Hematopoietic multipotent progenitor cell (in vitro differentiated cells): ENCODE measurements at places on chromosomes 3 and 15.

DNA sequence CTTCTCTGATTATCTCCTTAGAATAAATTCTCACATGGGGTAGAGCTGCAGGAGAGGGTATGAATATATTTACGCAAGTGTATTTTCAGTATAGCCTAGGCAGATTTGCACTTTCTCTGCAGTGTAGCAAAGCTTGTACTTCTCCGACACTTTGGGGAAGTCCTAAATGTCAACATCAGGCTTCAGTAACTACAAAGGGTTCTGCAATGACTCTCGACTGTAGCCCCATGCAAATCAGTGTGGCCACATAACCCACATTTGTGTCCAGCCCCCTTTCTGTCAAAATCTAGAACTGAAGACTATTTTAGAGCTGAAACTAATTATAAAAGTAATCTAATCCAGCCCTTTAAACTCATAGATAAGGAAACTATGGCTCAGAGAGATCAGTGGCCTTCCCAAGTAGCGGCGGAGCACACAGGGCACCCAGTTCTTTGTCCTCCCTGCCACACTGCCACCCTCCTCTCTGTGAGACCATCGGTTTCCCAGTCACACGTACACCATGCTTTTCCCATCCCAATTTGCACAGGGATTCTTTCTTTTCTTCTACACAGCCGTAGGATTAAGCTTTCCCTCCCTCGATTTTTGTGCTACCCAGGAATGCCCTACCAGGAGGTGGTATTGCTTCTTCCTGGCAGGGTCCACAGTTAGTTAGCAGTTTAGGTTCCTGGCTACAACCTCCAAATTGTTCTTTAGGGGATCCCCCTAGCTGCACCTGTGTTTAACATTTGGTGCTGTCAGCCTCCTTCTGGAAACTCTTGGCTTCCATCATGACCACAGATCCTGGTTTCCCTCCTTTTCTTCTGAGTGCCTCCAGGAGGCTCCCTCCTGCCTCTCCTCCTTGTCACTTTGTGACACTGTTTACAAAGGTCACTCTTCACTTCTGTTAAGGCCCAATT lies 22.9 kb downstream of the MRAS start:
- DNase-seq, result no peak

DNA sequence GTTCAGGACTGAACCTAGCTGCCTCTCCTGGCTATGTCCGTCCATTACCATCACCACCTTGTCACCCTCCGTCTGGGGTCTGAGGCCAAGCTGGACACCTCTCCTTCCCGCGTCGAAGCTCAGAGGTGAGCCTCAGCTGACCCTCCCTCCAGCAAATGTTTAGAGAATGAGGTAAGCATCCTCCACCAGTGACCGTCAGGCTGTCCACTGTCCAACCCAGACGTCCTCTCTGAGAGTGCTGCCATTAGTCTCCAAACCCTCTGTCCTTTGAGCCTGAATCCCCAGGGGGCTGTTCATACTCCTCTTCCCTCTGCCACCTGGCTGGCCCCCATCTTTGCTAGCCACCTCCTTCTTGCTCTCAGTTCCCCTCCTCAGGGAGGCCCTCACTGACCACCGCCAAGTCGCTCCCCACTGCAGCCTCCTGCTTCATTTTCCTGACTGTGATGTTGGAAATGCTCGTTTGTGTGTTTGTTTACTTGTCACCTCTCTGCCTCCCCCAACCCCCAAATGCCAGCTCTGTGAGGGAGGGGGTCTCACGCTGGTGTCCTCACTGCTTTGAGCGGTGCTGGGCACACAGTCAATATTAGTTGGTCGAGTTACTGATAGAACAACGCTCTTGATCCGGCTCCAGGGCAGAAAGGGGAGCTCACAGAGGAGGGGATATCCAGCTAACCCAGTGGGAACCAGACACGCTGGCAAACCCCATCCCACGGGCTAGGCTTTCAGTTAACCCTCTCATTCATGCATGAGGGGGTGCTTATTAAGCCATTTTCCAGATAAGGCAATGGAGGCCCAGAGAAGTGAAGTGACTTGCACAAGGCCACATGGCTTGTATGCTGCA lies 64.9 kb downstream of the IQSEC1 start:
- no peak for DNase-seq

DNA sequence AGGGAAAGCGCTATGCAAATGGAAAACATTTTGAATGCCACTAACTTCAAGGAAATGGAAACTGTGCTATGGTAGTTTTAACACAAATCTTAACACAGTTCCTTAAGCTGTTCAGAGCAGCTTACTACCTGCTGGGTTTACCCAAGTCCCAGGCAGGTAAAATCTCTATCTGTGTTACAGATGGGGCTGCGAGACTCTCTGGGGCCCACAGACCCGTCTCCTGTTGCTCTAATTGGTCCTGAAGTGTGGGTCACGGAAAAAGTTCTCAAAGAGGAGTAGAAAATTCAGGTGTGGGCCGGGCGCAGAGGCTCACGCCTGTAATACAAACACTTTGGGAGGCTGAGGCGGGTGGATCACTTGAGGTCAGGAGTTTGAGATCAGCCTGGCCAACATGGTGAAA lies 16.9 kb upstream of the ZFYVE19 start:
- no peak for DNase-seq

DNA sequence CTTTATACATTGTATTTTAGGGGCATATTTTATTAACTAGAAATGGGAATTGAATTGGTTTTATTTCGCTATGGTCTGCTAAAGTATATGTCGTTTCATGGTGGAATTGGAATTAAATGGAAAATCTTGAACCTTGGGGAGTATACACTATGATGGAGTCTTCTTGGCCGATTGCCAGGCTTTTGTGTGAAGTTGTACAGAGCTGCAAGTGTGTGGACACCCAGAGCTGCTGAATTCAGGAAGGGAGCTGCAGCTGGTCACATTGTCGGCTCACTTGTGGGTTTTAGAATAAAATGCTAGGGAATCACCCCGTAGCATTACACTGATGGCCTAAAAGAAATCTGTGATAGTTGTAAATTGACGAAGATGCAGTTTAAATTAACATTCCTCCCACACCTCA lies 35.1 kb downstream of the USP3 start:
- DNase-seq, result no peak

DNA sequence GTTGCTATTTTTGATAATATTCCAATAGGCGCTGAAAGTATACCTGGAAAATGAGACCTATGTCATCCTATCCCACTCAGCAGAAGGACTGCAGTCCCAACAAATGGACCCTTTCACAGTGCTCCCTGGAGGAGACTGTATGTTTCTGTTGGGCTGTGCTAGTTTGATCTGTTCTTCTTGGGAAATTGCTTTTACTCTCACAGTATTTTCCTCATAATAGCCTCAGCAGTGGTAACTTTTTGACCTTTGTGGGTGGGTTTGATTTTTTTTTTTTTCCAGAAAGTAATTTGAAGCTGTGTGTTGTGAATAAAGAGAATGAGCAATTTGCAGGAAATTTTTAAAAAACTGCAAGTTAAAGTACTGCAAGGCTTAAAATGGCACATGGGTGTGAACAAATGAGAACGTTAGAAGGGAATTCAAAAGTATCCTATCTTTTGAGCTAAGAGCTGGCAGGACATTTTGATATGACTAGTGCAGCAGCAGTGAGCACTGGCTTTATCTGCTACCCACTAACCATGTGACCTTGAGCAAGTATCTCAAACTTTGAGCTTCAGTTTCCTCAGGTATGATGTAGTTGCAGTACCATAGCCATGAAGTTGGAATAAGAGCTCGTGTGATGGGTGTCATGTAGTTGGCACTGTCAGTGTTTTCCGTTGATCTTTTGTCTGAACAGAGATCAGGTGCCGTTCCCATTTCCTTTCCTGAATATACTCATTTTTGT lies 118.4 kb downstream of the ATG7 start:
- no peak for DNase-seq

DNA sequence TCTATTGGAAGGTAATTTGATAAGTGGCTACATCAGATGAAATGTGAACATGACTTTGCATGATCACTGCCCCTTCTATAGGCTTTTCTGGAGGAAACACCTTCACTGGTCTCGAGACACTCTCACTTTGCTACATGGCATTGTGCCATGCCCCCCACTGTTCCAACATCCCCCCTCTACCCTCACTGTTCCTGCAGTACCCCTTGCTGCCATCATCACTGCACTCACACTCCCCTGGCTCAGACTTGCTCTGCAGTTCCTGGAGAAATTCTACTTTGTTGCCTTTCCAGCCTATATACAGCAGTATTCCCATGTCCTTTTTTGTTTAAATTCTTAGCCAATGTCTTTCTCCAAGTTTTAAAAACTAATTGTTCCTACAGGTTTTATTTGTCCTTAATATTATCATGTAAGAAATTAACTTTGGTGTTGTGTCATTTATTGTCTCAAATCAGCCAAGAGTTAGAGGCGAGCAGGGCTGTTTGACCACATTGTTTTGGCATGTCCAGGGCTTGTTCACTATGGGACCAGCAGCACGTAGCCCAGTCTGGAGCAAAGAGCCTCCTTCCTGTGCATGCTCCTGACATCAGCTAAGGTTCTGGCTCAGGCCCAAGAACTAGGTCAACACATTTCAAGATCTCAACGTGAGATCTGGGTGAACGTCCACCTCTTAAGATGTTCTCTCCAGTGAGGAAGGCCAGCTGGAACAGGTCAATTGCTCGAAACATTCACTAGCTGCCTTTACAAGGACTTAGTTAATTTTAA lies 246.4 kb downstream of the SLC9A9 start:
- peak; percentile 68 for DNase-seq

DNA sequence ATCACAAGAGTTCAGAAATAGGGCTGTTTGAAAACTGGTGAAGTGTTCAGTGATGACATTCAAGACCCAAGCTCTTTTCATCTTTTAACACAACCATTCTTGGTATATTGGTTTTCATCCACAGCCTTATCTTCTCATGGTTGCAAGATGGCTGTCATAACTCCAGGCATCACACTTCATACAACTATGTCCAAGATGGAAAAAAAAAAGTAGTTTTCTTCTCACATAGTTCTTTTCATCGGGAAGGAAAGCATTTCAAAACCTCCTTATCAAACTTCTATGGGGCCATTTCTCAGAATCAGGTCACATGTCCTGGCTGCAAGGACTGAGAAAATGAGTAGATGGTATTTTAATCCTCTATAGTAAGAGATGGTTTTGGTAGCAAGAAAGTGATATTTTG lies 21.1 kb upstream of the MFSD1 start:
- no peak for DNase-seq

GRCh38 chr3:22103423-22103822 lies 352.4 kb upstream of the ZNF385D start:
- DNase-seq, result no peak

GRCh38 chr15:65577129-65577996 lies 33.6 kb downstream of the INTS14 start:
- no peak for DNase-seq

- no peak for DNase-seq
Measured at GRCh38 chr3:101042996-101043686, 49.9 kb upstream of the ABI3BP start.

GRCh38 chr3:197139586-197139985 lies 110.0 kb upstream of the MELTF start:
- no peak for DNase-seq

GRCh38 chr3:190032923-190033322 lies 87.8 kb downstream of the P3H2 start:
- no peak for DNase-seq

DNA sequence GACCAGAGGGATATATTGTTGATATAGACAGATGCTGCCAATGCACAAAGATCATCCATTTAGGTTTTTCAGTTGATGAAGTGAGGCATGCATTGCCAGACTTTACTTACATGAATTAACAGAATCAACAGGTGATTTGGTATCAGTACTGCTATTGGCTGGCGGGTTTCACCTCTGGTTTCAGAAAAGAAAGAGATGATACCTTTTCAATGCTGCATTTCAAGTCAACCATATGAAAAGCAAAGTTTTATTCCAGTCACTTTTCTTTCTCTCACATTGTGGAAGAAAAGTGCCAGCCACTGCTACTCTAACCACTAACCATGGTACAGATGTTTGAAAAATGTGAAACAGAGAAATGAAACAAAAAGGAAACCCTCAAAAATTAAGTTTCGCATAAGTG lies 289.1 kb downstream of the TIGIT start:
- DNase-seq, result no peak

DNA sequence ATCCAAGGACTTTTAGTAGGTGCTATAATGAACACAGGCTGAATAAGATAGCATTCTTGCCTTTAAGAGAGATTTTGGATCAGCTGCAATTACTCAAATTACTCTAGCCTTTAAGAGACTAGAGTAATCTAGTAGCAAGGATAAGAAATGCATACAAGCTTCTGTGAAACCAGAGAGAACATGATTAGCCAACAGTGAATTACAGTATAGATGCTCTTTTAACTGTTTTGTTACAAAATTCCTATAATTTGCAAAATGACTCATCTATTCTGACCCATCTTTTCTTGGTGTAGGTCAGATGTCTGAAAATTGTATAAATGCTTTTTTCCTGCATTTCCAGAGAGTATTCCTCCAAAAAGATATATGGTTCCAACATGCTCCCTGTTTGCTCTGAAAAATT lies 66.9 kb downstream of the CEP63 start:
- no peak for DNase-seq

GRCh38 chr3:9795207-9795606 lies 2.3 kb downstream of the ARPC4 start:
- no peak for DNase-seq

GRCh38 chr3:39154280-39155021 lies 1.1 kb upstream of the CSRNP1 start:
- no peak for DNase-seq

GRCh38 chr15:62456011-62456920 lies 291.2 kb upstream of the C2CD4B start:
- DNase-seq, result no peak

GRCh38 chr3:103459815-103460214 lies 1025.0 kb downstream of the ZPLD1 start:
- no peak for DNase-seq

- no peak for DNase-seq
Measured at GRCh38 chr15:28936481-28936881, 50.7 kb downstream of the APBA2 start.

GRCh38 chr3:70383360-70383831 lies 71.0 kb upstream of the MDFIC2 start:
- no peak for DNase-seq

DNA sequence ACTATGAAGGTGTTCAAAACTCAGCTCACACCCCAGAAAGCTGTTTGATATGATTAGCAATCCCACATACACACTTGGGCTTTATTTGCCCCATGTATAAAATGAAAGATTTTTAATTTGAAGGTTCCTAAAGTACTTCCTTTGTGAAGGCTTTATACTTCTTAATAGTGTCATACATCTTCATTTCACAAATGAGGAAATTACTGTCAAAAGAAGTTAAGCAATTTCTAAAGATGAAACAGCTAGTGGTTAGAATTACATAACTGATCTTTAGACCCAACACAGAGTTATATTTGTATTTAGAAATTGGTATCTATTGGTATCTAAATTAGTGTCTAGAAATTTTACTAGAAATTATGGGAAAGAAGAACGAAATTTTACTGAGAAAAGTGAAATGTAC lies 7.1 kb downstream of the CD200R1 start:
- DNase-seq, result no peak

- DNase-seq, result no peak
Measured at GRCh38 chr3:34140616-34141015, 342.2 kb downstream of the PDCD6IP start.

- no peak for DNase-seq
Measured at GRCh38 chr3:131972550-131972949, 62.3 kb downstream of the CPNE4 start.
